ENCODE measurements at places on chromosomes 4 and X.
A peak's percentile ranks its signal among the peaks of the same experiment; 100 is the strongest.

DNA sequence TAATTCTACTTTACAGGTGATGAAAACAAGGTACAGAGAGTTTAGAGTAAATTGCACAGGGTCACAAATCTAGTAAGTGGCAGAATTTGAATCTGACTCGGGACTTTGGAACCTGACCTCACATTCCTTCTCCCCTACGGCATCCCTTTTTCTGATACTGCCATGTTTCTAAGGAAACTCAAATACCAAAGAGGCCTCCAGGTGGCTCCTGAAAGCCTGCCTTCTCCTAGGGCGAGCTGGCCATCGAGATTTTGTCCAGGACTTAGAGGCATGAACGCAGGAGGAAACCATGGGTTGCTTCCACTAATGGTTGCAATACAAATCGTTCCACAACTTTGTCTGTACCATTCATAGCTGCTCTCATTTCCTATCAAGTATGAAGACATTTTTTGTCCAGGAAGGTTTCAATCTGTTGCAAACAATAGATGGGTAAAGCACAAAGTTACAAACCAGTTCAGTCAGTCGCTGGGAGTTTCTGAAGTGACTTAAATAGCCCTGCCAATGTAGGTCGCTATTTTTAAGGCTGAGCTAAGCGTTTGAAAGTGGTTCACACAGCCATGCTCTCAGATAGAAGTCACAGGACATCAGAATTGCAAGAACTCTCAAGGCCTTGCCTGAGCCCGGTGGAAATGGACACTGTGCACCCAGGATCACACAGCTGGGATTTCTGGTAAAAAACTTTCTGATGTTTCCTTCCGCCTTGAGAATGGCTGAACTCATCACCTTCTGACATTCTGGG, 296.6 kb upstream of the PRPS2 start:
- DNase-seq = no peak

DNA sequence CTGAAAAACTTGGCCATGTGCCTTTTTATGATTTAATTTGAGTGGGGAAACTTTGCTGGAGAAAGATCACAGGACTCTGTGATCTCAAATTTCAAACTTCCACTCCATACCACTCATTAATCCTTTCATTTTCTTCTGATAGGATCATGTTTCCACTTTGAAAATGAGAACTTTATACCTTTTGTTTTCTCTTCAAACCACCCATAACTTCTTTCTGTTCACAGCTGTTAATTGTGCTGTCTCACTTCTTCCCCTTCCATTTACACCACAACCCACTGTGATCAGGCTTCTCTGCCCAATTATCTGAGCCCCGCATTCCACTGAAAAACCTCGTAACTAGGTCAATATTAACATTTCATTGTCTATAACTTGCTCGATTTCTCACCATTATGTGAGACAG, 47.0 kb upstream of the ARSJ start:
- DNase-seq = no peak

DNA sequence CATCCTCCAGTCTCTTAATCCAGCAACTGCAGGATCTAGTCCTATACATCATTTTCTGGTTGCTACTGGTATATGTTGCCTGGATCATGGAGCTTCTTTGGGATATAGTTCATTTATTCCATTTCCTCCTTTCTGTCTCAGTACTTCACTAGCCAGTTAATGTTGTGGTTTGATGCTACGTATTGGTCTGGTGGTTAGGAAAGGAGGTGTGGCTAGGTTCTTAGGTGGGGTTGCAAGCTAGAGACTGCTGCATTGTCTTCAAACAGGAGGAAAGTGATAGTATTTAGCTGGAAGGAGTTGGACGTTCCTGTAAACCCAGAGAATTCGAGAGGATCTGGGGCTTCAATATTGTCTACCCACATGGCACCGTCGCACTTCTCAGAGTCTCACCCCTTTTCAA, 129.5 kb downstream of the SNCA start:
- peak; percentile 3 for DNase-seq

GRCh38 chr4:16489226-16489625, 263.0 kb upstream of the TAPT1 start:
- DNase-seq = no peak

GRCh38 chrX:10507181-10507580, 113.2 kb downstream of the MID1 start:
- DNase-seq = no peak

DNA sequence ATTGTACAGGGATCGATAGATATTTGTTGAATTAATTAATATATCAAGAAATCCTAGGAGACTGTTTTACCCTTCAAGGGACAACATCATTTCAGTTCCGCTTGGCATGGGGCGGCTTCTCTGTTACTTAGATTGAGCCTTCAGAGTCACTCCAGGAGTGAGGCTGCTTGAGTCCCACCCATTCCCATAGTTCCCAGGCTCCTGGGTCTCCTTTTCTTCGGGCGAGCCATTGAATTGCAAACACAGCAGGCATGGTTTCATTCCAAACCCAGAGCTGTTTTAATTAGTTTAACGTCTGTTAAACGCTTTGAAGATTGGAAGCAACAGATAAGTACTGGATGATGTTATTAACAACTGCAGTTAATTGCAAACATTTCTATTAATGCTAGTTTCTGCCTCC, 571 bp upstream of the EDA start:
- no peak for DNase-seq

DNA sequence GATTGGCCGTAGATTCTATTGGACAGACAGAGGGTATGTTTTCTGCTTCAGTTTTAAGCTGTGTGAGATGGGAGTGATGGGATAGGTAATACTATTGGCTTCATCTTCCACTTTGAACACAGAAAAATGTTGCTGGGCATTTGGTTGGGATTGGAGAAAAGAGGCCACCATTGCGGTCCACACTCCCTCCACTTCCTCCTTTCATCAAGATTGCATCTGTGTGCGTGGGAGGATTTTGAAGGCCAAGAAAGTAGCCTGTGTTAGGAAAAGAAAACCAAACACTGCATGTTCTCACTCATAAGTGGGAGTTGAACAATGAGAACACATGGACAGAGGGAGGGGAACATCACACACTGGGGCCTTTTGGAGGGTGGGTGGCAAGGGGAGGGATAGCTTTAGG, 56.4 kb downstream of the EGF start:
- no peak for DNase-seq

DNA sequence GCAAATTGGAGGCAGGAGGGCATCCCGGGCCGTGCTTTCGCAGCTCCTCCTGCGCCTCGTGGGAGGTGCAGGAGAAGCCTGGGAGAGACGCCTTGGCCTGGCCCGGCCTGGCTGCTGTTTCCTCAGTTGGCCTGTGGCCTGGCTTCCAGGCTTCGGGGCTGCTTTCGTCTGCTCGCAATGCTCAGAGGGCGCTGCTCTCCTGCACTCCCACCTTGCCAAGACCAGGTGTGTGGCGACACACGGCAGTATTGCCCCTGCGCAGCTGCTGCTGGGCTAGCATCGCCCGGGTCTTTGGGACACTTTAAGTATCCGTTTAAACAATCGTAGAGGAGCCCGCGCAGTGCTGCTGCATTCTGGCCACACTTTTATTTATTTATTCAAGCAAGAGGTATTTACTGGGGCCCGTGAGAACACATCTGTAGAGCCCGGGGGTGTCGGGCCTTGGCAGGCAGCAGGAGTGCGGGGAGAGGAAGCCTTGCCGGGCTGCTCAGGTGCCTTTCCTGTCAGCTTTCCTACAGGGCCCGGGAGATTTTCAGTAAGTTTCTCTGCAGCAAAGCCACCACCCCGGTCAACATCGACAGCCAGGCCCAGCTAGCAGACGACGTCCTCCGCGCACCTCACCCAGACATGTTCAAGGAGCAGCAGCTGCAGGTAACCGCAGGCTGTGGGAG, 26.2 kb upstream of the HGFAC start:
- no peak for DNase-seq

DNA sequence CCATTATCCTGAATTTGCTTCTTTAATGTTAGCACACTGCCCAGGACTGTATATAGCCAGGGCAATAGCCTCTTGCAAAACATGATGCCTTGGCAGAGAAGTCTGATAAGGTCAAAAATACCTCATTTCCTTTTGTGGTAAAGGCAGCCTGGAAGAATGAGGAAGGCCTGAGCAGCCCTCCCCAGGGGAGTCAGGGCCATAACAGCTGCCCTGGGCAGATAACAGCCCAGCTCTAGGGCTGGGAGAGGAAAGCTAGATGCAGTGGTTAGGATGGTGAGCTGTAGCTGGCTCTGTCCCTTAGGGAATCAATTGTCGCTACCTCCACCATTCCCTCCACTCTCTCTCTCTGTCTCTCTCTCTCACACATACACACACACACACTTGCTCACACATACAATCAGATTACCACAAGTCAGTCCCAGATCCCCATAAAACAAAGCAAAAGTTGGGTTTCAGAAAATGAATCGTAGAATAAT, 29.2 kb downstream of the EFHC2 start:
- no peak for DNase-seq

DNA sequence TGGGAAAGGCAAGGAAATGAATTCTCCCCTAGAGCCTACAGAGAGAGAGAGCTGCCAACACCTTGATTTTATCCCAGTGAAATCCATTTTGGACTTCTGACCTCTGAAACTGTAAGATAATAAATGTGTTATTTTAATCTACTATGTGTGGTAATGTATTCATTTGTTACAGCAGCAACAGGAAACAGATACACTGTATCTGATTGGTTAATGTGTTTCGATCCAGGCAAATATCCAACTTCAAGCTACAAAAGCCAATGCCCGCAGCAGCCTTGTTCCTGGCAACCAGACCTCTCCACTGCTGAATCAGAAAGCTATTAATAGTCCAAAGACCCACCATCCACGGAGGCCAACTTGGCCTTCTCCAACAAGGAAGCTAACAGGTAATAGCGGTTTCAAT, 318.1 kb downstream of the PTTG2 start:
- DNase-seq = no peak

GRCh38 chr4:109275066-109275745, 27.3 kb downstream of the COL25A1 start:
- DNase-seq = peak; percentile 9

- DNase-seq = no peak
Measured at GRCh38 chr4:151887031-151887815, 126.4 kb upstream of the GATB start.

DNA sequence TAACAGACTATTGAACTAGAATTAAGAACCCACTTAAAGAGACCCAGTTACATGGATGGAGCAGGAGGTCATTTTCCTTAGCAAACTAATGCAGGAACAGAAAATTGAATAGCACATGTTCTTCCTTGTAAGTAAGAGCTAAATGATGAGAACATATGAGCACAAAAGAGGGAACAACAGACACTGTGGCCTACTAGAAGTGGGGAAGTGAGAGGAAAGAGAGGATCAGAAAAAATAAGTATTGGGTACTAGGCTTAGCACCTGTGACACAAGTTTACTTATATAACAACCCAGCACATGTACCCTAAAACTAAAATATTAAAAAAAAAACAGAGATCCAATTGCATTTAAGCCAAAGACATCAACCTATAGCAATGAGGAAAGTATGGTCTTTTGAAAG, 26.2 kb downstream of the ARAP2 start:
- no peak for DNase-seq

GRCh38 chr4:114727461-114727860, 128.9 kb downstream of the UGT8 start:
- DNase-seq = no peak

- no peak for DNase-seq
Measured at GRCh38 chrX:13721819-13722519, 12.5 kb downstream of the TRAPPC2 start.

- DNase-seq = no peak
Measured at GRCh38 chr4:184030036-184030435, 124.9 kb downstream of the STOX2 start.

GRCh38 chr4:48352793-48353192, 11.5 kb downstream of the SLAIN2 start:
- DNase-seq = no peak

DNA sequence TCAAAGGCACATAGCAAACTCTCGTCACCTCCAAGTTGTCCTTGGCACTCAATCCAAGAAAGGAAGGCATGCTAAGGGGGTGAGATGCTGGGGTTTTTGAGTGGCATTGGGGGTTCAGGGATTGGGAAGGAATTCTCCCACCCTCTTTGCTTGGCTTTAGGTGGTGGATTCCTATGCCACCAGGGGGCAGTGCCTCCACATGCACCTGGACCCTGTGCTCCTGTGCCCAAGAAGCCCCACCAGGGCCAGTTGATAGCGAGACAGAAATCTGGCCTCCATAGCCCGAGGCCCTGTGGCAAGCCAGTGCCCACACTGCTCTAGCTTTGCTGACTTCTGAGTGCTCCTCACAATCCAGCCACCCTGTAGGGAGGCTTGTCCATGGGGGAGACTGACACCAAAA, 2.0 kb upstream of the FATE1 start:
- DNase-seq = no peak

GRCh38 chr4:82919386-82919785, 18.9 kb downstream of the THAP9 start:
- no peak for DNase-seq

DNA sequence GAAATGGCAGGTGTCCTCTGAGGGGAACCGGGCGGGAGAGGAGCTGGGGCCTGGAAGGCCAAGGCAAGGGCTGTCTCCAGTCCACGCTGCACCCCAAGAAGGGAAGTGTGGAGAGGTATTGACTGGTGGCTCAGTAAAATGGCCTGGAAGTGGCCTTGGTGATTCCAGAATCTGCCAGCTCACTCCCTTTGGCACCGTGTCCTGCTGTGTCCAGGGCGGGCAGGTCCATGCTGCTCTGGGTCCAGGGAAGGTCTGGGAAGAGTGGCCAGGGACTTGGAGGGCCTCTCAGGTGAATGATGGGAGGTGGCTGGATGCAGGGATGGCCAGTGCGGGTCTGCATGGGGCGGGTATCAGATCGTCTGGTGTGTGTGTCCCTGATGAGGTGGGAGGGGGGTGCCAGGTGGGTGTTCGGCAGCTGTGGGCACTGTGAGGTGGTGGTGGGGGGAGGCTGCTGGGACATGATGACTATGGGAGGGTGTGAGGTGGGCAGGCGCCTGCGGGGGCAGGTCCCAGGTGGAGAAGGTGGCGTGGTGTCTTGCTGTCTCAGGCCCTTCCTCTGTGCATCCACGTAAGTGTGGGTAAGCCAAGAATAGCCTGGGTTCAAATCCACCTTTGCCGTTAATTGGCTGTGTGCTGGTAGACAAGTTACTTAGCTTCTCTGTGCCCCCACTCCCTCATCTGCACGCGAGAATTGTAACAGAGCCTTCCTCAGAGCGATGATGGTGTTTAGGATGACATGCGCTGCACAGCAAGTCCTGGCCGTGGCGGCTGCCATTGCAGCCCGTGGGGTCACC, 17.7 kb downstream of the RGS12 start:
- no peak for DNase-seq

GRCh38 chr4:69167300-69167699, 47.2 kb downstream of the UGT2B11 start:
- DNase-seq = no peak

GRCh38 chrX:106936246-106936645, 16.0 kb downstream of the CLDN2 start:
- no peak for DNase-seq
